ENCODE measurements at places on chromosomes 4 and X.

DNA sequence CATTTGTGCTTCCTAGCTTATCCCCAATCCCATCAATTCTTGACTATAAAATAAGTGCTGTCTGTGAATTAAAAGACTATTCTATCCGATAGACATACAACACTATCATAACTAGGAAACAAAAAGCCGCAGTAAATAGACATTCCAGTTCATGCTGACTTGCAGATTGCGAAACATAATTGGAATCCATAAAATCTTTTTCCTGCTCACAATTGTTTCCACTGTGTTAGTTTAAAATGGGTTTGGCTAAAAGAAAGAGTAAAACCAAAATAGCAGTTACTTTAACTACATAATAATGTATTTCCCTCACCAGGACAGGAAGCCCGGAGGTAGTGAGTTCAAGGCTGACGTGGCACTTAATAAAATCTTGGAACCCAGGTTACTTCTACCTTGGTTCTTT, 17.2 kb downstream of the SMIM31 start:
- DNase-seq: no peak

- DNase-seq: no peak
These were observed at the start of gene AMBN for GRCh38 chr4:70591955-70592582. TSS of gene AMBN (plus strand) at chr4:70592256. CDS start at chr4:70592359, 103 bp downstream.

DNA sequence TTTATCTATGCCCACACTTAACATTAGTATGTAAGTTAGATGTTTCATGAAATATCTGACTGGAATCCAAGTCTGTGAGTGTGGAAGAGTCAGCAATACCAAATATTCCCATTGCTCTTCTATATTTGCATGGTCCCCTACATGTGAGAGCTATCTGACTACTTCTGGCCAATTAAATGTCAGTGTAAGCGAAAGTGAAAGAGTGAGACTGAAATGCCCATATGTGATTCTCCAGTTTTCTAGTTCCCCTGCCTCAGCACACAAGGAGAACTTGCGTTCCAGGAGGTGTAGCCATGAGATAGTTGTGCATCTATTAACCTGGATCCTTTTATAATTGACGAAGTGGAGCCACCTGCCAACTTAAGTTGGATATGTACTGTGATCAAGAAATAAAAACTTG, 50.1 kb upstream of the GLRB start:
- no peak for DNase-seq

GRCh38 chr4:1572521-1572920, 111.6 kb downstream of the FAM53A start:
- DNase-seq: no peak

GRCh38 chr4:38119668-38120385, 159.6 kb downstream of the PTTG2 start:
- DNase-seq: no peak

DNA sequence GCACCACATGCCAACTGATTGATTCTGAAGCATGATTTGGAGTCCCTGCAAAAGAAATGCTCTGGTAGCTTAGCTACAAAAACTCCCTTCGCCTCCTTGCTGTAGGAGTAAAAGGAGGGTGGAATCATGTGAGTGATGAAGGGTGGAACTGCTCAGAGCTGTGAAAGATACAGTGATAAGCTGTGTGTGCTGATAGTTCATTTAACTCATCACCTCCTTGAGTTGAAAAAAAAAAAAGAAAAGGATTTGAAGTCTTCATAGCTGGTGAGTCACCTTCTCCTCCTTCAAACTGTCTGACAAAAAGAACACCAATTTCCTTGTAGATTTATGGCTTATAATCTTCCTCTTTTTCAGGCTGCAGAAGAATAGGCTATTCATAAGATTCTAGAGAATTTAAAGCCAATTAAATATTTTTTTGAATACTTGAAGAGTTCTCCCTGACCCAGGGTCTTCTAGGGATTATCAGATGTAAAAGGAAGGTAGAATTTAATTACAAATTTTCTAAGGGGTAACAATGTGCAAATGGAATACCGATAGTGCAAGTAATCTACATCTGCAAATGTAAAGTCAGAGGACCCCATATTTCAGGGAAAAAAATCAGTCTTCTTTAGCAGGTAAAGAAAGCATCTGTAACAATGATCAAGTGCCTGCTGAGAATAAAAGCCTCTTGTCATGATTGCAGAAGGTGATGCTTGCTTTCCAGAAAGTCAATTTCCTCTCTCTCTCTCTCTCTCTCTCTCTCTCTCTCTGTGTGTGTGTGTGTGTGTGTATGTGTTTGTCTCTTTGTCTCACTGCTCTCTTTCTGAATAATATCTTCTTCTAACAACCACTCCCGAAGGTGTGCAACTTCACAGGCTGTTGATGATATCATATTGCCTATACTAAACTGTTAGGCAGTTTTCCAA, 208.8 kb upstream of the VEGFC start:
- no peak for DNase-seq

GRCh38 chrX:153875391-153876111, 10.4 kb downstream of the L1CAM start:
- DNase-seq: peak; percentile 8

GRCh38 chr4:8179074-8179473, 20.0 kb upstream of the SH3TC1 start:
- no peak for DNase-seq

DNA sequence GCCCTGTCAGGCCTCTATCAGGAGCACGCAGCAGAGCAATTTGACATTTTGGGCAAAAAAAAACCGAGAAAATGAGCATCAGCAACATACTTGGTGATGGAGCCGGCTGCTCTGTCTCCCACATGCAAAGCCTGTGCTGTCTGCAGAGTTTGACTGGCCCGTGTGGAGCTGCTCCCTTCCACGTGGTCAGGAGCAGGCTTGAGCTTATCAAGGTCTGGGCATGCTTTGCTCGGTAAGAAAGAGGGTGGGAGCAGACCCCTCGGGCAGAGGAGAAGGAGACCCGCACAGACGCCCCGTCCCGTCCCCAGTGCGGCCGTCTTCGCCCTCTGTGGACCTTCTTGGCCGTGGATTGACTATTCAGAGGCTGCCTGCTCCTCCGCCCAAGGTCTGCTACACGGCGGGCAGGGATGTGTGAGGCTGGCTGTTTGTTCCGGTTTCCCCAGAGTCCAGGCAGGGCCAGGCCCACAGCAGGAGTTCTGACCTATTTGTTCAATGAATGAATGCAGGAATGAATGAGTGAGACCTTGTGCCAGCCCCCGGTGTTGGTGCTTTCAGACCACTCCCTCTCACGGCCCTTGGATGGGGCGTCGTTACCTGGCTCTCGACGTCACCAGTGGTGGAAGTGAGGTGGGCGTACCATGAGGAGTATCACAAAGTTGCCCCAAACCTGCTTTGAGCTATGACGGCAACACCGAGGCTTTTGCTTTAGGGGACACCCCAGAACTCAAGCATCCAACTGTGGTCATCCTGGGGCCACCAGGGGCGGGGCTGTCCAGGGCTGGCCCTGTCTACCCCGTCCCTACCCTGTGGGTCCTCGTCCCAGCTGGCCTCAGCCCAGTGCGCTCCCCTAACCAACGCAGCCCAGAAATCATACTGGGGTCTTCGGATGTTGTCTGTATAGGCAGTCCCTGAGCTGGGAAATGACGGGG, 54.7 kb upstream of the ADRA2C start:
- no peak for DNase-seq

- DNase-seq: no peak
These were observed 305.5 kb upstream of the EMCN start for GRCh38 chr4:100823066-100823992.

DNA sequence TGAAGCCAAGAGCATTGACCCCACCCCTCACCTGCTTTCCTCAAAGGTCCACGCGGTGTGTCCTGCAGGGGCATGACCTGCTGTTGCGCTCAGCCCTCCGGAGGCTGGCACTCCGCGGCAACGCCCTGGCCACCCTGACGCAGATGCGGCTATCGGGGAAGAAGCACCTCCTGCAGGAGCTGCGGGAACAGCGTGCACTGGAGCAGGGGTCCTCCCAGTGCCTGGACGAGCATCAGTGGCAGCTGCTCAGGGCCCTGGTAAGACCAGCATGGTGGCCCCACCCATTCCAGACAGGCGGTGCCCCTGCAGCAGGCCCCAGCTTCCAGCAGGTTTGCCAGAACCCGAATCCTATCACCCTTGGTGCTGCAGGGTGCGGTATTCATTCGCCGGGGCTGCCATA, 86.0 kb downstream of the EVC start:
- DNase-seq: no peak

- DNase-seq: no peak
These were observed 22.3 kb upstream of the RNF150 start for GRCh38 chr4:141155586-141155985.

- DNase-seq: no peak
These were observed 374.7 kb downstream of the ANKRD50 start for GRCh38 chr4:124337874-124338273.

DNA sequence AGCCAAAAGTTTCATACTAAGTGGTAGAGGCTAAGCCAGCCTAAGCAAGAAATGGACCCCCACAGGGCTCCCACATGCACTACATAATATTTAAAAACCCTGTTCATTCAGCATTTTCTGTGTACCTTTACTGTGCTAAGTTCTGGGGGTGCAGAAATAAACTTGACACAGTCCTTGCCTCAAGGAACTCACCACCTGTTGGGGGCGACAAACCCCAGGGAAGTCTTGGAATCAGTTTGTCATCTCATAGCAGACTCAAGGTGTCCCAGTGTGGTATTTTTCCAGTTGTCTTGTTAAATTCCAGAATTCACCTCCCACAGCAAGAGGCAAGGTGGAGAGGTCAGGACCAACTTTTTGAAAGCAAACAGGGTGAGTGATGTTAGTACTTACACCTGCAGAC, 43.1 kb downstream of the ATG4A start:
- no peak for DNase-seq

- no peak for DNase-seq
These were observed 96.4 kb downstream of the POLA1 start for GRCh38 chrX:24790166-24790565.

- DNase-seq: peak; percentile 61
These were observed at the start of gene REST for GRCh38 chr4:56907489-56908205. TSS of gene REST (plus strand) at chr4:56907900. CDS start at chr4:56910639, 2,739 bp downstream.

DNA sequence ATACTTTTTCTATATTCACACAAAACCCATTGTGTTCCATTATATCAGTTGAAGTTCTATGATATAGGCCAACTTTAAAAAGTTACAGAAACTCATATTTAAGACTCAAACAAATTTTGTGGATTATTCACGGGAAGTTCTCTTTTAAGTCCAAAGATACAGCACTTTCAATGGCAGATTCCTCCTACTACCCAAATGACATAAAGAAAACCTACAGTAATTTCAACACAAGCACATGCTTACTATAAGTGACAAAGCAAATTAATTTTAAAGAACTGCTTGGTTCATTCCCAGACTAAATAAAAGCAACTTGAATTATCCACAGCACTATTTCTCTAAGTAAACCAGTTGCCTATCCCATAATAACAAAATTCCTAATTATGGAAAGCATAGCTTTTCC, 4.1 kb downstream of the PPA2 start:
- no peak for DNase-seq

- peak; percentile 4 for DNase-seq
These were observed 24.6 kb upstream of the GPR50 start for GRCh38 chrX:151151665-151152267.

GRCh38 chr4:8392591-8393190, 47.8 kb downstream of the ACOX3 start:
- no peak for DNase-seq

DNA sequence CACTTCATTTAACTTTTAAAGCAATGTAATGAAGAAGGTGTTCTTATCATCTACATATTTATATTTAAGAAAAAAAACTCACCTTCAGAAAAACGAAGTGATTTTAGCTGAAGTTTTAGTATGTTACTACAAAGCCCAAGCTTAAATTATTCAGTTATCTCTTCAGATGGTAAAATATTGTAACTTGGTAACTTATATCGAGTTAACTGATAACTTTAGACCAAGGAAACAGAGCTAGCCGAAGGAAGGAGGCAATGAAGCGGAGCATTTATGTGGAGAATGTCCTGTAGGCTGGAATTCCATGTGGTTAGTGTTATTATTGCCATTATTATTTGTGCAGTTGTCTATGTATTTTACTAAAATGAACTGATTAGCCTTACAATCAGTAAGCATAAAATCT, 1102.1 kb upstream of the LCORL start:
- DNase-seq: no peak

DNA sequence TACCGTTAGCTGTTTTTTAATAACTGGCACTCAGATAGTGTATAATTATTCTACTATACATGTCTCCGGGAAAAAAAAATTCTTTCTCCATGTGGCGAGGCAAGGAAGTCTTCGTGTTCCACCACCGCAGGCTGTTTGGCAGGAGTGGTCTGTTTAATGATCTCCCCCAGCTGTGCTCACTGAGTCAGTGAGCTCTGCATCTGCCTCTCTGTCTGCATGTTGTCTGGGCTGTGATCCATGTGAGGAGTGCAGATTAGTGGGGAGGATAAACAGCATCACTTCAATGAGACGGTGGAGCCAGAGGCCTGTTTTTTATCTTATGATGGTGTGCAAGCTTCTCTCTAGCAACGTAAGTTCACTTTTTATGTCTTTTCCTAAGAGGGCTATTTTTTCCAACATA, 69.8 kb downstream of the RPS3A start:
- DNase-seq: no peak

DNA sequence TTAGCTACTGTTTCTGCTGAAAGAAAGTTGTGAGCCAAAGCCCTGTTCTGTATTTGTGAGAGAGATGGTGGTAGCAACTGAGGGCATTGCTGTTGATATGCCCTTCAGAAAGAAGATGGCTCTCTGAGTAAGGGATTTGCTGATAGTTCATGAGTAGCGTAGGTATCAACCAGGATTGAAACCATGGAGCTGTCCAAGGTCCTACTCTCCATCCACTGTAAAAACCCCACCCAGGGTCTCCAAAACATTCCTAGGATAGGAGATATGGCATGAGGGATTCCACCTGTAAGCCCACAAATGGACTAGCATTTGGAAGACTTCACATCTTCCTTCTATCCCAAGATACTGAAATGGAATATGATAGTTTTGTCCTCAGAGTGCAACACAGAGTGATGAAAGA, 277.1 kb upstream of the PRKX start:
- DNase-seq: no peak

- DNase-seq: no peak
These were observed 141.0 kb downstream of the MAB21L2 start for GRCh38 chr4:150722908-150723362.

All from activated CD8-positive, alpha-beta memory T cell treated with anti-CD3 and anti-CD28 coated beads for 4 hours (primary cell).